ENCODE measurements at places on chromosomes 7 and 10.

DNA sequence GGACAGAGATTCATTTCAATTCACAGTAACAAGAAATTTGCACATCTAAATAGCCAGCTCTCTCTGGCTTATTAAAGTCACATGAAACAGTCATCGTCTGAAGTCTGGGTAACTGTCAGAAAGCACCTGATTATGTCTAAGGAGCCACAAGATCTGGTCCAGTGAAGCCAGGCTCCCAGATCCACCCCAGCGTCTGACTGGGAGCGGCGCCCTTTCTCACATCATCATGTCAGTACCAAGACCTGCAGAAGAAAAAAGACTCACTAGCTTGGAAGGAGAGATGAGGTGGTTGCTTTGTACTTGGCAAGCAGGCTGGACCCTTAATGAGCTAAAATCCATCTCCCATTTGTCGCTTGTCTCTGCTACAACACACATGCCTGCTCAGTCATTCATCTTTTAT is 58.4 kb downstream of the VOPP1 start:
- no peak for DNase-seq

GRCh38 chr7:132206594-132206993 is 369.7 kb downstream of the PLXNA4 start:
- no peak for DNase-seq

GRCh38 chr7:9711259-9711918 is 1262.3 kb upstream of the PHF14 start:
- no peak for DNase-seq

GRCh38 chr7:22555476-22555875 is 55.5 kb upstream of the STEAP1B start:
- DNase-seq, result no peak

DNA sequence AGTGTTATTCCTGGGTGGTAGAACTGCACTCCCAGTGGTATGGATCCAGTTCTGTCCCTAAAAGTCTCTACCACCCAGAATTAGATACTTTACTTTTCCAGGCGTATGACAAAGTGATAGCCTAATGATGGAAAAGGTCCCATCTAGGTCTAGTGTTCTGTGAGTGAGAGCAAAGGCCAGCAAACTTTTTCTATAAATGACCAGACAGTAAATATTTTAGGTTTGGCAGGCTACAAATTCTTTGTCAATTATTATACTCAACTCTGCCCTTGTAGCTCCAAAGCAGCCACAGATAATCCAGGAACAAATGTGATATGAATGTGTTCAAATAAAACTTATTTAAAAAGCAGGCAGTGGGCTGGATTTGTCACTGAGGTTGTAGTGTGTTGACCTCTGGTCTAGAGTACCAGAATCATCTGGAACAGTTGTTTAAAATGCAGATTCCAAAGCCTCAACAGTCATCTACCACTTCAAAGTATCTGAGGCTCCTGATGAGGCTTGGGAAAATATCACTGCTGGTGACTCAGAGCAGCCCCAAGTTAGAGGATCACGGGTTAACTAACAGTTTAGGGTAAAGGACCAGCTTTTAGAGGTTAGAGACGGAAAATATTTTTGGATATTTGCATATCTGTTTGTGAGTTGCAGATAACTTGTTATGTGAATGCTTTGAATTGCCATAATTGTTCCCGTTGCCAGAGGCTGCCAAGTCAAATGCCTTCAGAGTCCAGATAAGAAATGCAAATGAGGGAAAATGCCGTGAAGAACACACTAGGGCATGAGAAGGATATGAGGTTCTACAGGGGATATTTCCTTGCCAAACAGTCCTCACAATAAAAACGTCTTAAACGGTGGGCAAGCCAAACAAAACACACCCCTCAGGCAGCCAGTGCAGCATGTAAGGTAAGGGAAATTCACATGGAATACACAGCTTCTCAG is 19.4 kb downstream of the NRAP start:
- DNase-seq, result no peak

All from activated CD4-positive, alpha-beta T cell treated with anti-CD3 and anti-CD28 coated beads, Interleukin-2, amount 50 U/mL, for 24 hours (primary cell).